ENCODE measurements at places on chromosomes 2 and 18.

GRCh38 chr18:47260120-47260923, 8.9 kb upstream of the SKOR2 start:
- DNase-seq = no peak

GRCh38 chr2:182942756-182943155, 76.3 kb upstream of the FRZB start:
- no peak for DNase-seq

DNA sequence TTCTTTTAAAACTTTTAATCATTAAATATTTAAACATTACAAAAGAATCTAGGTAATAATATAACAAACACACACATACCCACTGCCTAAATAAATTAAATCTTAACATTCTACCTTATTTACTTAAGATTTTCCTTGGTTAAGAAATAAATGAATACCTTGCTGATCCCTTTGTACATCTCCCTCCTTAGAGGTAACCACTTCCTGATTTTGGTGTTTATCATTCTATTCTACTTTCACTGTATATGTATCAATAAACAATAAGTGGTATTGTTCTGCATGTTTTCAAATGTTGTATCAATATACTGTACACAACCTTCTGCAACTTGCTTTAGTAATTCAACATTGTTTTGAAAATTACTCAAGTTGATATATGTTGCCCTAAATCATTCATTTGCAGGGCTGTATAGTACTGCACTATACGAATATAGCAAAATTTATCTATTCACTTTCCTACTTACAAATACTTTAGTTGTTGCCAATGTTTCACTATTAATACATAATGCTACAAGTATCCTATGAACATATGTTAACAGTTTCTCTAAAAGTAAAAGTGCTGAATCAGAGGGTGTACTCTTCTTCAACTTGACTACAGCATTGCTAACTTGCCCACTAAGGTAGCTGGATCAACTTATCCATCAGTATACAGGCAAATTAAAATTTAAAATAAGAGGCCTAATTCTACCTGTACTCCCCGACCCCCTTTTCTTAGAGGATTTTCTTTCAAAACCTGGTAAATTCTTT, 65.8 kb downstream of the MEMO1 start:
- no peak for DNase-seq

DNA sequence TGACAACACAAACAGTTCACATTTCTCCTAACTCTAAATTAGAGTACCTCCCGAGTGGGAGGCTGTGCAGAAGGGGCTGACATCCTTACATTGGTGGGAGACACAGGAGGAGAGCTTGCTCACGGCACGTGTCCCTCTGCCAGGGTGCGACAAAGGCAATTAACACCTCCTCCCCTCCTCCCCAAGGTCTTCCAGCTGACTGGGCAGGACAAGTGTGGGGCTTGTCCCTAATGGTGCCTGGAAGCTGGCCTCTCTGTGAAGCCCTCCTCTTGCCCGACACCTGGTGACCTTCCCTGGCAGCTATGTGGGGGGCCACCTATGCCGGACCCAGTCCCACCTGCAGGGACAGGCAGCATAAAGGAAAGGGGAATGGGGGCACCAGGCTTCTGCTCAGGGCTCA, 57.0 kb downstream of the FAM168B start:
- DNase-seq = no peak

- no peak for DNase-seq
These were observed 100.2 kb upstream of the TEX51 start for GRCh38 chr2:126798276-126799140.

DNA sequence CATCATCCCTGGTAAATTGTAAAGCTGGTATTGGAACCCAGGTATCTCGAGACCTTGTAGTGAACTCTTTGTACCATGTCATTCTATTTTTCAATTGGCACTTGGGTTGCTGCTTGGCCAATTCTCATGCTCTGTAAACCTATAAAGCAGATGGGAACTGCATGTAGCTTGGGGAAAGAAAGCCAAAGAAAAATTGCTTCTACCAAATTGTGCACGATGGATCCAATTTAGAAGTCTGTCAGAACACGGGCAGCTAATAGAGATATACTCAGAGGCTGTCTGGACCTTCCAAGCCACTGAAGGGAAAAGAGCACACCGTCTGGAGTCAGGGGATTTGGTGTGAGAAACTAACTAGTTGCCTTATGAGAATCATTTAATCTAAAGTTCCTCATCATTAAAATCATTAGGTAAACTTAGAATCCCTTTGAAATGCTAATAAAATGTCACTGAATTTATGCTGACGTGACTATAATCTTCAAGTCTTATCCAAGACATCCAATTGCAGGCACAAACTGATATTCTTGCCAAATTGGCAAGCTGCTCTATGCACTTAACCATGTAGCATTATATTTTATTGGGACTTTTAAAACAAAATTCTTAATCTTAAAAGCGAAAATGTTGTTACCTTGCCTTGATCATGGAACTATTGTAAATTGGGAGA, 206.8 kb downstream of the DCC start:
- no peak for DNase-seq

- no peak for DNase-seq
These were observed 217.7 kb downstream of the AGAP1 start for GRCh38 chr2:235711527-235711926.

DNA sequence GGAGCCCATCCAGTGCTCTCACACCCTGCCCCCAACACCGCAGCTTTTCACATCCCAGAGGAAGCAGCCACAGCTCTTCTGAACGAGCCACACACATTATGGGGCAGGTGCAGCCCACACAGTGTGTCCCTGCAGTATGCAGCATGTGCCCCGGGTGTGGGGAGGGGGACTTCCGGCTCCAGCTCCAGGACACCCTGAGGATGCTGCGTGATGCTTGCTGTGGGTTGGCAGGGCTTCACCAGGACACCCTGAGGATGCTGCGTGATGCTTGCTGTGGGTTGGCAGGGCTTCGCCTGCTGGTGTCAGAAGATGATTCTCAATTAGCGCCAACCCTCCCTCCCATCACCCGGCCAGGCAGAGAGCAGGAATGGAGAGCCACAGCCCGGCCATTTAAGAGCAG, 193.9 kb downstream of the EIPR1 start:
- DNase-seq = no peak

DNA sequence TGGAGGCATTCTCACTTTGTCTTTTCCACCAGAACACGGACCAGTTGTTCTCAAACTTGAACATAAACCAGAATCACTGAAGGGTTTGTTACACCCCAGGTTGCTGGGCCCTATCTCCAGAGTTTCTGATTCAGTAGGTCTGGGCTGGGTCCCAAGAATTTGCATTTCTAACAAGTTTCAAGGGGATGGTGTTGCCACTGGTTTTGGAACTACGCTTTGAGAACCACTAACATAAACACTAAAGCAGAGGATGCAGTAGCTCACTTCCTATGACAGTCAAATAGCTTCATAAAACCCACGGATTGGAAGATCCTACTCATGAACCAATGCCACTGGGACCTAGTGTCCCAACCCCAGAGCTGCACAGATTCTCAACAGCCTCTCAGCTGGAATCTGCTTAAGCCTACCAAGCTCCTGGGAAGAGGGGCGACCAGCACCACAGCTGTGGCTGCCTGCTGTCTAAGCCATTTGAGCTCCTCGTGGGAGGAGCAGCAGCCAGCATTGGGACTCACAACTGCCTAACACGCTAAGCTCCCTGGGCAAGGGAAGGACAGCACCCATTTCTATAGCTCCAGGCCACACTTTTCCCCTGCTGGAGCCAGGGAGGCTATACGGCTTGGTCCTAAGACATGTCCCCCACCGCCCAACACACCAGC, 62.5 kb downstream of the C1D start:
- DNase-seq = no peak

- no peak for DNase-seq
These were observed 34.5 kb downstream of the RAB31 start for GRCh38 chr18:9742524-9743131.

- no peak for DNase-seq
These were observed 75.0 kb downstream of the TNS1 start for GRCh38 chr2:217927601-217928323.

GRCh38 chr2:234326694-234327093, 170.2 kb downstream of the ARL4C start:
- no peak for DNase-seq

DNA sequence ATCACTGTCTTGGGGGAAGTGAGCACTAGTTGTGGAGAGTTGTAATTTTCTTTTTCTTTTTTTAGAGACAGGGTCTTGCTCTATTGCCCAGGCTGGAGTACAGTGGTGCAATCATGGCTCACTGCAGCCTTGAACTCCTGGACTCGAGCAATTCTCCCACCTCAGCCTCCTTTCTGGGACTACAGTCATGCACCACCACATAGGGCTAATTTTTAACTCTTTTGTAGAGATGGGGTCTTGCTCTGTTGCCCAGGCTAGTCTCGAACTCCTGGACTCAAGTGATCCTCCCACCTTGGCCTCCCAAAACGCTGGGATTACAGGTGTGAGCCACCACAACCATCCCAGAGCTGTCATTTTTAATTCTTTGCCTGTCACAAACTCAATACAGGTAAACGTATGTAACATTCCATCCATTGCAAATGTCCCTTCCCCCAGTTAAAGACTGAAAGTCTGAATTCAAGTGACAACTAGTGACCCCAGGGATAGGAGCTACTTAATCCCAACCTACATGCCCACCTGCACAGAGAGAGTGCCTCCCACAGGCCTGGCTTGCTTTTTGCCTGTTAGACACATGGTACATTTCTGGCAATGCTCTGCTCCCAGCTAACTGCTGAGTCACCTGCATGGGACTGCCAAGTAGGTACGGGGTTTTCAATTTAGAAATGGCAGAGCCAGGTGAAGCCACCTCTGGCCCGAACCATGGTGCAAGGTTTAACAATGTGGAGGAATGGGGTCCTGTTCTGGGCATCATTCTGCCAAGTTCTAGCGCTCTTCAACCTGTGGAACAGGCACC, 60.6 kb downstream of the CYB5A start:
- DNase-seq = no peak

DNA sequence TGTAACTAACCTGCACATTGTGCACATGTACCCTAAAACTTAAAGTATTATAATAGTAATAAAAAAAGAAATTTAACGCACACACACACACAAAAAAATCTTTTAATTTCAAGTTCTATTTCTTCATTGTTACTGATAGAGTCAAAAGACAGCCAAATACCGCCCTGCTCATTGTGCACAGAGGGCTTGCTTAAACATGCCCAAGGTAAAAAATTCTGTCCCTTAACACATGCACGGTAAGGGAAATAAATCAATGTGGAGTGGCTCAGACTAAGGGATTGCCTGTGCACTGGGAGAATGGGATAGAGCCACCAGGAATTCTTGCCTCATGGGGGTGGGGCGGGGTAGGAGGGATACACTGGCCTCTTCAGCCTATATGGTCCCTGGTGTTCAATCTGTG, 468.0 kb downstream of the NUP35 start:
- DNase-seq = no peak

DNA sequence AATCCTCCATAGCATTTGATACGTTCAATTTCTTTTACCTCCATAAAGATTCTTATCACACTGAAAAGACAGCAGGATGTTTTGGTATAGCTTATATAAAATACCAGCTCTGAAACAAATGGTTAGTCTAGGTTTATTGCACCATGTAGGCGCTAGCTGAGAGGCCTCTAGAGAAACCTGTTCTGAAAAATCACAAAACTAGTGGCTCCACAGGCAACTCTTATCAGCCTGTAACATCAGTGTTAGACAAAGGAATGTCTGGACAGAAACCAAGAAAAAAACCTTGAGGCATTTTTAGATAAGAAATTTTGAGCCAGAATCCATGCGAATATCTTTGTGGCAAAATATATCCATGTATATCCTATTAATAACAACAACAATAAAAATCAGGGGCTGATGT, 440.4 kb upstream of the MAP2 start:
- no peak for DNase-seq

GRCh38 chr2:208798698-208799097, 392.1 kb downstream of the PTH2R start:
- no peak for DNase-seq

- no peak for DNase-seq
These were observed 100.0 kb downstream of the MAP2 start for GRCh38 chr2:209523867-209524266.

DNA sequence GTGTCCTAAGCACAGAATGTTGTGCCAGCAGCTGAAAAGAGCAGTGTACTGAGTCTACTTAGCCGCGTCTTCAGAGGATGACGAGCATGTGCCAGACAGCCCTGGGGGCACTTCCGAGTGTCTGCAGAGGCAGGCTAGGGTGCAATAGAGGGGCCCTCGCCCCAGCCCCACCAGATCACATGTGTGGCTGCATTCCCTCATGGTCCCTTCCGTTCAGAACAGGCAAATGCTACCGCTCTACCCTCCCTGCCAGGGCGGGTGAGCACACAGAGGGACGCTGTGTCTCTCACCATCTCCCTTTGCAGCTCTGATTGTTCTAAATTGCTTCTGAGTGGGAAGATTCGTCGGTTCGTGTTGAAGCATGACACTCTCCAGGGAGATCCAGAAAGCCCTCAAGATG, 212.2 kb upstream of the RAB12 start:
- no peak for DNase-seq
